ENCODE measurements at places on chromosomes 3 and 15. TPM values are rescaled to one million over a fixed set of nuclear protein-coding genes. Genes with fewer than 3 reads are reported as not detected.
A peak's percentile ranks its signal among the peaks of the same experiment; 100 is the strongest.

GRCh38 chr3:81468391-81468790, 293.1 kb downstream of the GBE1 start:
- no peaks in the 10 kb centered on the region for H3K27me3 ChIP-seq
- no peaks in the 10 kb centered on the region for H3K36me3 ChIP-seq
- no peaks in the 10 kb centered on the region for H3K4me1 ChIP-seq

- H3K27me3 ChIP-seq: no peaks in the 10 kb centered on the region
- H3K4me3 ChIP-seq: no peak overlapping the region
- no peak overlapping the region for H3K27ac ChIP-seq
These were observed 585.3 kb upstream of the BCHE start for GRCh38 chr3:166422556-166422955.

DNA sequence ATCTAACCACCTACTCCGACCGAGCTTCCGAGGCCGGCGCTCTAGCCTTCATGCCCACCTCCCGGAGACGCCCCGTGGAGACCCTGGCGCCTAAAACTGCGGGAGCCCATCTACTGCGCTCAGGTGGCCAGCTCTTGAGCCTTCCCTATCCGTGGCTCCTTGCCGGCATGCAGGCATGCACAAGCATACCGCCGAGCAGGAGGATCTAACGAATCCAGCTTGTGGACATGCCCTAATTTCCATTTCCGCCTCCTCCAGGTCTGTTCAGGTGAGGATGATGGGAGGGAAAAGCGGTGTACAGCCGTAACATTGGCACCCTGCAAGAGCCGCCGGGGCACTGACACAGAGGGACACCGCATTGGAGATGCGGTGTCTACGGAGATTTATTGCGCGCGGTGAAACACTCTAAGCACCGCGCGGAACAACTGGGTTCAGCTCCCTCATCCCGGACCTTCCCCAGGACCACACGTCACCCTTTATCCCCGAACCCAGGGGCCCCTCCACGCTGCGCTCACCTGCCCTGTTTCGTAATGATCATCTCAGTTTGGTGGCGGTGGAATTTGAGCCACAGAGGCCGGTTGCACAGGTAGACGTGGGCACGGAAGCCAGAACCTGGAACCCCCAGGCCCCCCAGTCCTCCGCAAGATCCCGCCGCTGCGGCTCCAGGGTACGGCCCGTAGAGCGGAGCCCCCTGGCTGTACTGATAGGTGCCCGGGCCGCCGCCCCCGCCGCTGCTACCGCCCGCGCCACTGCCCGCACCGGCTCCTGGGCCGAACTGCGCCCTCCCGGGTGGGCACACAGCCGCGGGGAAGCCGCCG, 1.0 kb downstream of the EOMES start:
- H3K27ac ChIP-seq: no peak overlapping the region
- peaks cover 71% of the 10 kb centered on the region for H3K27me3 ChIP-seq
- peak overlapping the region; percentile 81 for H3K4me3 ChIP-seq
- peaks cover 42% of the 10 kb centered on the region for H3K4me1 ChIP-seq
- peaks cover 29% of the 10 kb centered on the region for H3K36me3 ChIP-seq

PLCB2 gene
- 96.3 TPM for total RNA-seq
